ENCODE measurements at places on chromosomes 2 and 18. TPM values are rescaled to one million over a fixed set of nuclear protein-coding genes. Genes with fewer than 3 reads are reported as not detected.
A peak's percentile ranks its signal among the peaks of the same experiment; 100 is the strongest.

DNA sequence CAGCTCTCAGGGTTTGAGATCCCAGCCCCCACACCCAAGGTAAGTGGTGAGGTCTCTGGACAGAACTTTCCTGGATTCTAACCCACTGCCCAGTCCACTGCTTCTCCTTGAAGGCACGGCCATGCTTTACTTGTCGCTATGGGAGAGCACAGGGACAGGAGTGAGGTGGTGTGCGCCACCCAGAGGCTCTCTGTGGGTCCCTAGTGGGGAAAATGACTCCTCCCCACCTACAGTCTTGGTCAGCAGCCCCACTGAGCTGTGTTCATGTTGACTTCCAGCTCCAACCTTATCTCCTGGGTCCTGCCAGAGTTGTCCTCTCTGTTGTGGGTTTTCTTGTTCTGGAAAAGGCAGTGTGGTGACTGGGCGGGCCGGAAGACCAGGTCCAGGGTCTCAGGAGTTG lies 11.1 kb downstream of the TET3 start:
- peaks cover 39% of the 10 kb centered on the region for H3K4me1 ChIP-seq
- no peak overlapping the region for H3K27ac ChIP-seq
- no peak overlapping the region for H3K4me3 ChIP-seq
- H3K36me3 ChIP-seq: no peaks in the 10 kb centered on the region
- no peak for DNase-seq

DNA sequence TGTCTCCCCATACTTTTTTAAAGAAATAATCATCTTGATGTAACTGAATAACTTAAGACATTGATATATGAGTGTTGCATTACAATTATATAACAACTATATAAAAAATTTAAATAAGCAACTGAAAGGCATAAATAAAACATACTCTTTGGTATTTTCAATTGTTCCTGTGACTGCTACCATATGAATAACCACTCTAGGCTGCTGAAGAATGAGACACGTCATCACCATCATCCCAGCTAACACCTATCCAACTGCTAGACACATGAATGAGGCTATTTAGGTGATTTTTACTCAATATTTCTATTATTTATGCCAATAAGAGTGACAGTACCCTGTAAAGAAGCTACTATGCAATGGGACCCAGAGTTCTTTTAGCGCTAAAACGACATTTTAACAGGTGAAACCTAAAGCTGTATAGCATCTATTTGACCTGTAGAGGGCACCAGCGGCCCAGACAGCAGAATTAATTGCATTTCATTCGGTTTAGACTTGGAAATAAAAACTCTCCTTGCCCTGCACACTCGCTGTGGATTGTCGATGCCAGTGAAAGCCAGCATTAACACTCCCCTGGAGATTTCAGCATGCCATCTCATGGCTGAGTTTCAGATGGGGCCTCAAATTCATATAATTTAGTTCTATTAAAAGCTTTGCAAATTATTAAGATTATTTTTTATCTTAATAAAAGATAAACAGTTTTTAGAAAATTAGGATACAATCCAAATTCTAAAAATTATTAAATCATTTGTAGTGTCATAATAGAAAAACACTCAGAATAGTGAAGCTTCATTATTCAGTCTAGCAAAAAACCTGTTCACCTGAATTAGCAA lies 89.4 kb upstream of the MAP2 start:
- H3K4me3 ChIP-seq: no peak overlapping the region
- no peaks in the 10 kb centered on the region for H3K36me3 ChIP-seq
- no peaks in the 10 kb centered on the region for H3K27me3 ChIP-seq
- DNase-seq: no peak
- peaks cover 5% of the 10 kb centered on the region for H3K4me1 ChIP-seq

GRCh38 chr18:55588111-55588869 lies at the start of gene TCF4:
Gene TCF4 (minus strand): TSS chr18:55588192. CDS start chr18:55587116, 1,076 bp downstream.
- no peaks in the 10 kb centered on the region for H3K27me3 ChIP-seq
- peak within 1 kb of the TSS; percentile 94 for H3K27ac ChIP-seq
- peak within 1 kb of the TSS; percentile 80 for H3K4me3 ChIP-seq
- H3K36me3 ChIP-seq: no peaks in the 10 kb centered on the region
- H3K4me1 ChIP-seq: peaks cover 35% of the 10 kb centered on the region
- peak; percentile 83 for DNase-seq

GRCh38 chr2:177325554-177325953 lies 61.0 kb upstream of the NFE2L2 start:
- H3K4me1 ChIP-seq: peaks cover 29% of the 10 kb centered on the region
- H3K27me3 ChIP-seq: no peaks in the 10 kb centered on the region
- H3K27ac ChIP-seq: no peak overlapping the region
- H3K36me3 ChIP-seq: peaks cover 5% of the 10 kb centered on the region

- H3K27ac ChIP-seq: no peak overlapping the region
- H3K27me3 ChIP-seq: no peaks in the 10 kb centered on the region
- H3K36me3 ChIP-seq: no peaks in the 10 kb centered on the region
- H3K4me3 ChIP-seq: no peak overlapping the region
- H3K4me1 ChIP-seq: peaks cover 6% of the 10 kb centered on the region
- no peak for DNase-seq
Measured at GRCh38 chr2:85188852-85189251, 55.7 kb downstream of the TCF7L1 start.

DNA sequence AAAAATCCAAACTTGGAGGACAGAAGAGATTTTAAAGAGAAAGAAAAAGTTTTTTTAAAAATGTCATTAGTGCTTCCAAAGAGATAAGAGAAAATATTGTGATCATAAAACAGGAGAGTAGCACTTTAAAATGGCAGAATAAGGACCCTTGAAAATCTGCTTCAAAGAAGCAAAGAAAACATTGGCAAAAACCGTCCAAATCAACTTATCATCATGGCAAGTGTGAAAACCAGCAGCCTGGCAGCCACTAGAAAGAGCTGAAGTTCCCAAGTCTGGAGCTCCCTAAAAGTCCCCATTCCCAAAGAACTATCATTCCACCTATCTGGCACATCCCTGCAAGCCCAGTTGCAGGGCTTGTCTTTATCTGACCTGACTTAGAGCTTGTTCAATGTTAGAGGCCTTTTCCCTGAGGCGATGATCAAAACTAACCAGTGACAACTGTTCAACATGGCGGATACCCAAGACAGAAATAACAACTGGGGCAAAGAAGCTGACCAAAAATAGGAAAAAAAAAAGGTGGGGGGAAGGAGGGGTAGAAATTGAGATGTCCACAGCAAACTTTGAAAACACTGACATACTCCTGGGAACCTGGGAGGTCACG lies 24.6 kb upstream of the RNU4ATAC start:
- no peaks in the 10 kb centered on the region for H3K27me3 ChIP-seq
- H3K27ac ChIP-seq: no peak overlapping the region
- peaks cover 20% of the 10 kb centered on the region for H3K4me1 ChIP-seq
- peaks cover 18% of the 10 kb centered on the region for H3K36me3 ChIP-seq
- no peak for DNase-seq

DQX1 gene
- 2.7 TPM for total RNA-seq

NRP2 gene
- total RNA-seq: 6.0 TPM

UGT1A10 gene
- not detected for total RNA-seq

GATA6 gene
- 2.1 TPM for total RNA-seq

All from suprapubic skin (tissue), 4 donors.